ENCODE measurements at places on chromosomes 7 and 10.

DNA sequence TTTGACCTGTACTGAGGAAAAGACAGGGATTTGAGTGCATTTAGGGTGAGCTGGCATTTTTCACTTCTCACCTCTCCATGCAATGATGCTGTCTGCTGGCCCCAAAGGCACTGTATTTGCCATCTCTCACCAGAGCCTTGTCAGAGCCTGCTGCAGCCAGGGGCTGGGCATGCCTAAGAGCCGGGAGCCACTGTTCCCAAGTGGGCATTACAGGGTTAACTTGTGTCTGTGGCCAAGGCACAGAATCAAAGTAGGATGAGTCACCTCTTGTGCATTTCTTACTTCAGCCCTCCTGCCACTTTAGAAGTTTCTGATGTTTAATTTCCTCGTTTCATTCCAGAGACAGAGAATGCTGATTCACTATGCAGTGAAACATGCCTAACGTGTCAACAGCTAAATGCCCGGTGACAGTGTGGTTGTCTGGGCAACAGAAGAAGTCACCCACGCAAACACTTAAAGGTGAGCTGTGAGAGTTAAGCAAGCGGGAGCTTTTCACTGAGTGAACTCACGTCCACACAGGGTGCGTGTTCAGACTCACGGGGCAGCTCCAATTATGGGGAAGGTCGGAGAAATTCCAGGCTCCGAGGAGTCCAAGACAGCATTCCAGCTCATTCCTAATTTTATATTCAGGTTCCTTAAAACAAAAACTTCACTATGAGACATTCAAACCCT is 57.1 kb upstream of the IGFBP3 start:
- peak; percentile 99 for DNase-seq

GRCh38 chr7:107694386-107694785 is 33.8 kb downstream of the SLC26A4 start:
- DNase-seq, result no peak

- no peak for DNase-seq
These were observed 28.0 kb downstream of the PRPF18 start for GRCh38 chr10:13614530-13615332.

DNA sequence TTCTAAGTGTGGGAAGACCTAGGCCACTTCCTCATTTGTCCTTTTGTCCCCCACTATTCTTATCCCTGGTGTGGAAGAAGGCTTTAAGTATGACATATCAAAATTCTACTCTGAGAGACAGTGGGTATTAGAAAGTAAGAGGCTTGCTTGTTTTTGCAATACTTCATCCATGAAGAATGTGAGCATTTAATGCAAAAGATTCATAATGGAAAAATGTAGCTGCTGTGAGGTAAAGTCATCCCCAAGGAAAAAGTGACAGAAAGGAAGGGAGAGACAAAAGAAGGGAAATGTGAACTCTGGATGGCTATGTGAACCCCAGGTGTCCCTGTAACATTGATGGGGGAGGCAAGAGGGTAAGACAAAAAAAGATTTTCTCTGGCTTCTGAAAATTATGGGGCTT is 607.5 kb downstream of the SORCS1 start:
- DNase-seq, result no peak

GRCh38 chr10:49627644-49628247 is 13.9 kb downstream of the CHAT start:
- no peak for DNase-seq

DNA sequence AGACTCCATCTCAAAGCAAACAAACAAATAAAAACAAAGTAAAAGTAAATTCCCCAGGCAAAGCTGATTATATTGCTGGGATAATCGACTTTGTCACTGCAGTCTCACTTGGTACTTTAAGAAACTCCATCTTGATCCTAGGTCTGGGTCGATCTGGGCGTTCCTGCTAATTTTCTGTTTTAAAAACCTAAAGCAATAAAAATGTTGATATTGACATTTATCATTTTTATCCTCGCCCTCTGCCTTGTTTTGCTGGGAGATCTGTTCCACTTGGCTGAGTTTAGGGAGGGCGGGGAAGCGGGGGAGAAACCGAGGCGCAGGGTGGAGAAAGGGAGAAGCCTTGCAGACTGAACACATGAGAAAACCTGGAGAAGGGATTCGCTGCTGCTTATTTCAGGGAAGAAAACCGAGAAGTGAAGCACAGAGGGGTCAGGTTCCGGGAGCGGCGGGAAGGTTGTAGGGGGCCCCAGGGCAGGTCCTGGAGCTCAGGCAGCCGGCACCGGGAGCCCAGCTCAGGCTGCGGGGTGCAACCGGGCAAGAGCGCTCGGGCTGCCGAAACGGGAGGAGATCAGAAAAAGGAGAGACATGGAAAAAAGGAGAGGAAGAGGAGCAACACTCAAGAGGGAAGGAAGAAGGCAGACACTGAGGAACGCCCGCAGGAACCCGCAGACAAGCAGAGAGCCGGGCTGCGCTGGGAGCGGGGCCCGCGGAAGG is 27.3 kb upstream of the KMT2C start:
- DNase-seq, result peak; percentile 45

Measured in ACHN (cell line).